ENCODE measurements at places on chromosomes 1 and 21.
A peak's percentile ranks its signal among the peaks of the same experiment; 100 is the strongest.

DNA sequence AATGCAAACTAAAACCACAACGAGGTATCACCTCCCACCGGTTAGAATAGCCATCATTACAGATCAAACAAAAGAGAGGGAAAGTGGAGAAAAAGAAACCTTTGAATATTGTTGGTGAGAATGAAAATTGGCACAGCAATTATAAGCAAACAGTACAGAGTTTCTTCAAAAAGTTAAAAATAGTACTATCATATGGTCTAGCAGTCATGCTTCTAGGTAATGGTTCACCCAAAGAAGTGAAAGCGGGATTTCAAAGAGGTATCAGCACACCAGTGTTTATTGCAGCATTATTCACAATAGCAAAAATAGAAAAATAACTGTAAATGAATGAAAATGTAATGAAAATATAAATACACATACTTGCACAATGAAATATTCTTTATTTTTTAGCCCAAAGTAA is 8.2 kb downstream of the OR2T10 start:
- DNase-seq: no peak

- DNase-seq: no peak
Measured at GRCh38 chr1:169070547-169070946, 35.9 kb upstream of the ATP1B1 start.

- DNase-seq: no peak
Measured at GRCh38 chr1:33043267-33044092, 6.8 kb upstream of the AK2 start.

DNA sequence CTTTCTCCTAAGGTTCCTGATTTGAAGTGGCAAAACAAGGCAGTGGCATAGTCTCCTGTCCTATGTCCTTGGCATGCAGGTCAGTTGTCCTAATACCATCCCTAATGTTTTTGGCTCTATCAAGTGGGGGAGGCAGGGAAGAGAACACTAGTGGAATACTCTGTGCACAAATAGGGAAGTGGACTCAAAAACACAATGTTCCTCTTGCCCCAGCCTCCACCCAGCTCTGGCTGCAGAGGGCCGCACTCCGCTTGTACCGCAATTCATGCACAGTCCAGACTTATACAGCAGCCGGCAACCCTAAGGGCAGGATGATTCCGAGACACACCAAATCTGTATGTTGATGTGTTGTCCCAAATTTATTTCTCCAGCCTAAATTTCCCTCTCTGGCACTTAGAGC is 14.5 kb downstream of the PLEKHO1 start:
- no peak for DNase-seq

DNA sequence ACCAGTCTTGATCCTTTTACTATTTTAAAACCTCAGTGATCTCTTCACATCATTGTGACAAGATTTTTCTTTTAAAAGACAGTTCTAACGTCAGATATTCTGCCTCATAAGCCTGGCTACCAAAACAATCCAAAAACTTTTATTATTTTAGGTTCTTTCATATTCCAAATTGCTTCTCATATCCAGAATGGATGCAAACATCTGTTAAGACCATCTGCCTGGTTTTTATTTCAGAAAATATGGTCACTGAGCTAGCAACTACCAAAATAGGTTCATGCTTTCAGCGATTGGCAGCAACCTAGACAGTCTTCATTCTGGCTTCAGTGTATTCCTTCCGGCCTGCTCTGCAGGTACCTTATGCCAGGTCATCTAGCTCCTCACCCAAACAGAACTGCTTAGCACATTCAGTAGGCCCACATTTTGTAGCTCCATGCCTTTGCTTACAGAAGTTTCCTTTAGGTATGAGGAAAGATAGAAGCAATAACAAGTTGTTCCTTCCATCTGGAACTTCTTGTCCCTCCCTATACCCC is 59.0 kb upstream of the CACYBP start:
- DNase-seq: no peak

DNA sequence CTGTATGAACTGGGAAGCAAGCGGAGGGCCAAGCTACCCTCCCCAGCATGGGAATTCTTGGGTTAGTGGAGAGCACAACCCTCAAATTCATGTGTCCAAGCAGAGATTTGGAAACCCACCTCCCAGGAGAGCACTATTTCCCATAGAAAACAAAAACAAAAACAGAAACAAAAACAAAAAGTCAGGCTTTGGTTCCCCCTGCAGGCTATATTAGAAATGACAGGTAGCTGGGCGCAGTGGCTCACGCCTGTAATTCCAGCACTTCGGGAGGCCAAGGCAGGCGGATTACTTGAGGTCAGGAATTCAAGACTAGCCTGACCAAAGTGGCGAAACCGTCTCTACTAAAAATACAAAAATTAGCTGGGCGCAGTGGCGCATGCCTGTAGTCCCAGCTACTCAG is 10.8 kb downstream of the MINDY1 start:
- no peak for DNase-seq

DNA sequence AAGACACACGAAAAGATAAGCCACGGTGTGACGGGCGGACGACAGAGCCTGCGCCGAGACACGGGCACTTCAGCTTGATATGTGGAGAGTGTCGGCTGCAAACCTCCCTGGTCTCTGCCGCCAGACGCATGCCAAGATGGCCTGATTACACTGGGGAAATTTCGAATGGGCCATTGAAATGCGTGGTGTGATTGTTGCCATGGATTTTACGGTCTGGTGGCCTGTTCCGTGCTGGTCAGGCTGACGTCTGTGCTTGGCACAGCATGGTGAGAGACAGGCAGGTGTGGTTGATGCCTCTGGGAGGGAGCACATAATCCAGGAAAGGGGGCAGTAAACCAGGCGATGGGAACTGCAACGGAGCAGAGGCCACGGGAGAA is 105.6 kb upstream of the TMPRSS2 start:
- no peak for DNase-seq

DNA sequence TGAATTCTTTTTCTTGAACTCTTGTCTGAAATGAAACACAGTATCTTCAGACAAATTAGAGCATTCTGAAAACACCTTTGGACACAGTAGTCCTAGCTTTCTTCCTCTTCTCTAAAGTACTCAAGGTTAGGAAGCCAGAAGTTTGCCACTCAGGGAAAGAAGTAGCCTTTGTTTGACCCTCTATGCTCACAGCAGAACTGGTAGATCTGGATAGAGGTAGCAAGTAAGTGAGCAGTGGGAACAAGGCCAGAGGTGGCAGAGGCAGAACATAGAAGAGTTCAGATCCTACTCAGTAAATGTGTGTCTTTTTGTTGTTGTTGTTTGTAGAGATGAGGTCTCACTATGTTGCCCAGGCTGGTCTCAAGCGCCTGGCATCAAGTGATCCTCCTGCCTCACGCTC is 7.4 kb upstream of the PIGR start:
- DNase-seq: no peak

DNA sequence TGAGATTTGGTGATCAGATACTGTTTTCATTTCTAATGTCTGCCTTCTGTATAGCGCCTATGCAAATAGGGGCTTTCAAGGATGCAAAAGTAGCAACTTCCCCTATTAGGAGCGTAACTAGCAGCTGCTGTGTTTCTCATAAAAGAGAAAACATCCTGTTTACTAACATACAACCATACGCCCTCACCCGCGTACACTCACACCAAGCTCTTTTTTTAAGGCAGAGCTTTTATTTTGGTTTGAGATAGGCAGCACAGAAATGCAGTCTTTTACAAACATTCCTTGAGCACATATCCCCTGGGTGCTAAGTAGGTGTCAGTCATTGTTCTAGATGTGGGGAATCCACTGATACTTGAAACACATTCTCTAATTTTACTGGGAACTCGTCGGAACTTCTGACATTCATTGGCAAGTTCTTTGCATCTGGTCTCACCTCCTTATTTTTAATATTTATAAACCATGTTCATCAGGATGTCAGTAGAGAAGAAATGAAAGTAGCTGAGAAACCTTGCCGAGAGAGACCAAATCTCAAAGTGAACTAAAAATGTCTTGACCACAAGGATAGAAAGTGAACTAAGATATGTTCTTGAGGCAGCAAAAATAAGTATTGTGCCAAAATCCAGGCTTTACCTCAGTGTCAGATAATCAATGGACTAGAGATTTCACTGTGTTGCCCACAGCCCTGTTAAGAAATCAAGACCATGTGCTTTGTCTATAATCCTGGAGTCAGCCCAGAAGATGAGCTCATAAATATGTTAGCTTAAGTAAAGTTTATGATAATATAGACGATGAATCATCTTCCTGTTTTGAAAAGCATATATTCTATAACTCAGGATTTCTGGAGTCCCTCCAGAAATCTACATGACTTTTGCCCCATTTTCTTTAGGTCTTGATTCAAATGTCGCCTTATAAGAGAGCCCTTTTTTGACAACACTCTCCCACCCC is 350.9 kb downstream of the ST6GALNAC3 start:
- DNase-seq: no peak

DNA sequence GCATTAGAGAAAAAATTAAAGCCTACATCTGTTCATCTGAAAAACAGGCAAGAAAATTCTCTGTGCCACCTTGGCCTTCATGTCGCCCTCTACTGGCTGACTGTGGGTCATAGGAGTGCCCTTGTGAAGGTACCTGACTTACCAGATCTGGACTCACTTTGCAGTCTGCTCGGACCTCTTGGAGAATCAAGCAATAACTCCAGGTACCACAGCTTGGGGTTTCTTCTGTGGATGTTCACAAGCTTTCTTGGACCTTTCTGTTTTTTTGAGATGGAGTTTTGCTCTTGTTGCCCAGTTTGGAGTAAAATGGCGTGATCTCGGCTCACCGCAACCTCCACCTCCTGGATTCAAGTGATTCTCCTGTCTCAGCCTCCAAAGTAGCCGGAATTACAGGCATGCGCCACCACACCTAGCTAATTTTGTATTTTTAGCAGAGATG is 2.4 kb upstream of the PRAMEF18 start:
- no peak for DNase-seq

DNA sequence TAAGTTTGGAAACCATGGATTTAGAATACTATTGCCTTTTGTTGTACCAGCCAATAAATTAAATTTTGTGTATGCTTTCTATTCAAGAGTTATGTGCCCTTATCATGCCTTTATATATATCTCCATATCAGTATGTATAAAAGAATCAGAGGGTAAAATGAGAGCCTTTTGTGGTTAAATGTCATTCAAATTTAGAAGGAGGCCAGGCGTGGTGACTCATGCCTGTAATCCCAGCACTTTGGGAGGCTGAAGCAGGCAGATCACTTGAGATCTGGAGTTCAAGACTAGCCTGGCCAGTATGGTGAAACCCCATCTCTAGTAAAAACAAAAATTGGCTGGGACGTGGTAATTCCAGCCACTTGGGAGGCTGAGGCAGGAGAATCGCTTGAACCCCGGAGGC is 88.9 kb downstream of the XPR1 start:
- no peak for DNase-seq

GRCh38 chr1:160342526-160342925 is 524 bp downstream of the COPA start:
- DNase-seq: no peak

DNA sequence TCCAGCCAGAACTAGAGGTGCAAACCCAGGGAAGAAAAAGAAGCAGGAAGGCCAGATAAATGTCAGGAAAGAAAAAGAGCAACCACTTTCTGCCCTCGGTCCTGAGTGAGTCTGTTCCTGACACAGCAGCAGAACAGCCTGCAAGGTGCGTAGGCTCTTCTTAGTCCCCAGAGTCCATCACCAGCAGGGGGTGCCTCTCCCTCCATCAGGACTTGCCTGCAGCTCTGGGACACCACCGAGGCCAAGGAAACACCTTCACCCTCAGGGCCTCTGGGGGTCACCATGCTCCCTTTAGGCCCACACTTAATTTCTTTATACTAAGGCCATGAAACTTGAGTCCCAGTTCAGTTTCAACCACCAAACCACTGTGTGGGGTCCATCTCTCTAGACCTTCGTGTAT is 43.7 kb upstream of the NFASC start:
- no peak for DNase-seq

- DNase-seq: no peak
Measured at GRCh38 chr1:93531193-93531592, 83.3 kb downstream of the FNBP1L start.

DNA sequence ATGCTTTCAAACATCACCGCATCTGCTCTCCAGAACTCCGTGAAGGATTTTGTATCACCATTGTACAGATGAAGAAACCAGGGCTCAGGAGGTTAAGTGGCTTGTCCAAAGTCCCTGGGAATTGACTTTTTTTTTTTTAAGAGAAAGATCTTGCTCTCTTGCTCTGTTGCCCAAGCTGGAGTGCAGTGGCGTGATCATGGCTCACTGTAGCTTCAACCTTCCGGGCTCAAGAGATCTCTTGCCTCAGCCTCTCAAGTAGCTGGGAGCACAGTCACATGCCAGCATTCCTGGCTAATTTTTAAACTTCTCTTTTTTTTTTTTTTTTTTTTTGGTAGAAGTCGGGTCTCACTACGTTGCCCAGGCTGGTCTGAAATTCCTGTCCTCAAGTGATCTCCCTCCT is 6.9 kb upstream of the TAS1R2 start:
- no peak for DNase-seq

DNA sequence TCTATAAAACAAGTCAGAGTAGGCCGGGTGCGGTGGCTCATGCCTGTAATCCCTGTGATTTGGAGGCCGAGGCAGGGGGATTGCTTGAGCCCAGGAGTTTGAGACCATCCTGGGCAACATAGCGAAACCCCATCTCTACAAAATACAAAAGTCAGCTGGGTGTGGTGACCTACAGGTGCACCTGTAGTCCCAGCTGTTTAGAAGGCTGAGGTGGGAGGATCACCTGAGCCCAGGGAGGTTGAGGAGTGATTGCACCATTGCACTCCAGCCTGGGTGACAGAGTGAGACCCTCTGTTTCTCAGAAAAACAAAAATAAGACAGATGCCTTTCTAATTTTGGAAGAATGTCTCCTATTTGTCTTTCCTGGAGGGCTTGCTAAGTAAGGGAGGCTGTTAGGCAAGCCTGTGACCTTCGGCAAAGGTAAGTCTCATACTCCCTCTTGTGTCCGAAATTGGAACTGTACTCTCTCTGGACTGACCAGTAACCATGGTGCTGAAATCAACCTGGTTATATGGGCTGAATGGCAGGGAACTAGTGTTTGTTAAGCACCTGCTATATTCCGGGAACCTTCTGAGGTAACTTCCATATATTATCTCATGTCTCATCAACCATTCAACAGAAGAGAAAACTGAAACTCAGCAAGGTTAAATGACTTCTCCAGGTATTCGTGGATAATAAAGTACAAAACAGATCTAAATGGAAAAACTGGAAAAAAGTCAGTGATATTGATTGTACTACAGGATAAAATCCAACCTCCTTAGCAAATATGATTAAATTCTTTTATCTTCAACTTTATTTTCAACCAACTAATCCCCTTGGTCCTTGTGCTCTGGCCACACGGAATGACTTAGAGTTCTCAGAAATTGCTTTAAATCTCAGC is 11.8 kb upstream of the RAB3B start:
- peak; percentile 57 for DNase-seq

Data from epithelial cell of prostate (primary cell).